Stimulated activated CD4-positive, alpha-beta T cell treated with anti-CD3 and anti-CD28 coated beads, Interleukin-4, amount 100 ng/mL, for 48 hours (primary cell): ENCODE measurements at places on chromosomes 7 and 10.

GRCh38 chr10:114801411-114801813 is 20.2 kb upstream of the FHIP2A start:
- no peak for DNase-seq

DNA sequence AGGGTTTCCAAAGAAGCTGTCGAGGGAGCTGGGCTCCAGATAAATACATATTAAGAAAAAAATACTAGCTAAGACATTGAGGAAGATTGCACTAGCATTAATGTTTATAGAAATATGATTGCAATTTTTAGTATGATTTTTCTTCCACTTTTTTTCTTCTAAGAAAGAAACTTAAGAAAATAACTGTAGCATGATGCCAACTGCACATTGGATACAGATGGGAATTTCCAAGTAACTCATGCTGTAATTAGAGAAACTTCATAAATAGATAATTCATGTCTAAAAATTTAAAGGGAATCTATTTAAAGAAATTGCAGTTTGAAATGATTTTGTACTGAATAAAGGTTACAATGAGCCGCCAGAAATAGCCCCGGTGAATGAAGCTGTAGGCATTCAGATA is 119.4 kb downstream of the POLR1F start:
- DNase-seq = no peak

DNA sequence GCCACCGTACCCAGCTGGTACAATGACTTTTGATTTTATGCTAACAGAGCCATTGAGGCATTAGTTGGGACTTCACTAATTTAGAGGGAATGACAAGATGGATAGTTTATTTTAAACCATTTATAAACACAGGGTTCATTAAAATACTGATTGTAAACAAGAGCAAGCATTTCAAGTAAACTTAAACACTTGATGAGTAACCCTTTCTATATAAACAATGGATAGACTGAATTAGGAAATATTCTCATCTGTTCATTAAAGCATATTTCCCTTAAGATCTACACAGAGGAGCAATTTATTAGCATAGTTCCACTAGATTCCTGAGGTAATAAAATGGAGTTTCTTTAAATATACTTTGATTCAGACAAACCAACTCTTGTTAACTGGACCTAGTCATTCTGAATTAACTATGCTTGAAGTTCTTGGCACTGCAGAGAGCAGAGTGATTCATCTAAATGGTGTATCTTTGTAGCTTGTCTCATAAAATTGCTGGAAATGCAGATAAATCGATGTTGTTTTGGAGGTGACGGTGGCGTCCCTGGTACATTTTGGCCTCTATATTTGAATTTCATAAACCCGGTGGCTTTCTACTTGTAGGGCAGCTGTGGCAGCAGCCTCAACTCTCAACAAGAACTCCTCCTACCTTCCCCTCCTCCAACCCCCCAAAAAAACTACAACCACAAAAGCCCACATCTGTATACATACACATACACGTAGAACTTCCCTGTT is 15.4 kb upstream of the VDAC2 start:
- DNase-seq = no peak

DNA sequence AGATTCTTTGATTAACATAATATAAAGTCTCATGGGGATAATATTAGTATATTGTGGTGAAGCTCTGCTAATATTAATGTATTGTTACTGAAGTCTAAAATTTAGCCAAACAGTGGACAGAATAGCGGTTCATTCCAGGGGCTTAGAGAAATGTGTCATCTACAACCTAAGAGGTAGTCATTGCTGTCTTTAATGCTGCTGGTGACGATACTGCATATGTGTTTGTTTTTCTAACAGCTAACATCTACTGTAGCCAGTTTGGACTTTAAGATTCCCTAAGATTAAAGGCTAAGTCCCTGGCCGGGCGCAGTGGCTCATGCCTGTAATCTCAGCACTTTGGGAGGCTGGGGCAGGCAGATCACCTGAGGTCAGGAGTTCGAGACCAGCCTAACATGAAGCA is 102.0 kb upstream of the SAMD8 start:
- DNase-seq = no peak

DNA sequence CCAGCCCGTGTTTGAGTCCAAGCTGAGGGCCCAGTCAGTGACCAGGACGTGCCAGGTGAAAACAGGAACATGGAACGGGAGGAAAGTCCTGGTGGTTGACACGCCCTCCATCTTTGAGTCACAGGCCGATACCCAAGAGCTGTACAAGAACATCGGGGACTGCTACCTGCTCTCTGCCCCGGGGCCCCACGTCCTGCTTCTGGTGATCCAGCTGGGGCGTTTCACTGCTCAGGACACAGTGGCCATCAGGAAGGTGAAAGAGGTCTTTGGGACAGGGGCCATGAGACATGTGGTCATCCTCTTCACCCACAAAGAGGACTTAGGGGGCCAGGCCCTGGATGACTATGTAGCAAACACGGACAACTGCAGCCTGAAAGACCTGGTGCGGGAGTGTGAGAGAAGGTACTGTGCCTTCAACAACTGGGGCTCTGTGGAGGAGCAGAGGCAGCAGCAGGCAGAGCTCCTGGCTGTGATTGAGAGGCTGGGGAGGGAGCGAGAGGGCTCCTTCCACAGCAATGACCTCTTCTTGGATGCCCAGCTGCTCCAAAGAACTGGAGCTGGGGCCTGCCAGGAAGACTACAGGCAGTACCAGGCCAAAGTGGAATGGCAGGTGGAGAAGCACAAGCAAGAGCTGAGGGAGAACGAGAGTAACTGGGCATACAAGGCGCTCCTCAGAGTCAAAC is 5.2 kb downstream of the GIMAP5 start:
- no peak for DNase-seq

DNA sequence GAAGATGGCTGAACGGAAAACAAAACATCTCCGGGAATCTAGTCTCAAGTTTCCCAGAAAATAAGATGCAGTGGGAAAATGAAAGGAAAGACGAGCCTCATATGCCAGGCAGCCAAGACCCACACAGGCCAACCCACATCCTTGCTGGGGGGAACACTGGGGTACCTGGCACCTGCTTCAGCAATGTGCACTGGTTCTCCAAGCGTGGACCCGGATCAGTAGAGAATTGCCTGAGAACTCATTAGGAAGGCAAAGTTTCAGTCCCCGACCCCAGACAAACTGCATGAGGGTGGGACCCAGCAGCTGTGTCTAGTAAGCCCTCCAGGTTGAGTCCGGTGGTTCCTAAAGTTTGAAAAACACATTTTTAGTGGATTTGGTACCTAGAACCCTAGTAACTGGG is 18.4 kb downstream of the FAM53B start:
- no peak for DNase-seq

DNA sequence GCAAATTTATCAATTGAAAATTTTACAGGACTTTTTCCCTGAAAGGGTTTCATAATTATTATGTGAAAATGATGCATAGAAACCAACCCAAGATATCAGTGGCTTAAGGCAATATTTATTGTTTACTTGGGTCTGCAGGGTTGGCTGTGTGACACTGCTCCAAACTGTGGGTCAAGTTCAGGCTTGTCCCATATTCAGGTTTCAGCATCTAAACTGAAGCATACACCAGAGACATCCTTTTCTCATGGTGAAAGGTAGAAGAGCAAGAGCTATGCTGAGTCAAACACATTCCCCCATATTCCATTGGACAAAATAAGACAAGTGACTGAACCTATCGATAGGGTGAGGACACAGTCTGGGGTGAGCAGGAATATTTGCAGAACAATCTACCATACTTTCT is 110.9 kb downstream of the MAPK8 start:
- DNase-seq = no peak

- DNase-seq = peak; percentile 4
Observed at GRCh38 chr7:135210888-135211178, 493 bp downstream of the WDR91 start.

DNA sequence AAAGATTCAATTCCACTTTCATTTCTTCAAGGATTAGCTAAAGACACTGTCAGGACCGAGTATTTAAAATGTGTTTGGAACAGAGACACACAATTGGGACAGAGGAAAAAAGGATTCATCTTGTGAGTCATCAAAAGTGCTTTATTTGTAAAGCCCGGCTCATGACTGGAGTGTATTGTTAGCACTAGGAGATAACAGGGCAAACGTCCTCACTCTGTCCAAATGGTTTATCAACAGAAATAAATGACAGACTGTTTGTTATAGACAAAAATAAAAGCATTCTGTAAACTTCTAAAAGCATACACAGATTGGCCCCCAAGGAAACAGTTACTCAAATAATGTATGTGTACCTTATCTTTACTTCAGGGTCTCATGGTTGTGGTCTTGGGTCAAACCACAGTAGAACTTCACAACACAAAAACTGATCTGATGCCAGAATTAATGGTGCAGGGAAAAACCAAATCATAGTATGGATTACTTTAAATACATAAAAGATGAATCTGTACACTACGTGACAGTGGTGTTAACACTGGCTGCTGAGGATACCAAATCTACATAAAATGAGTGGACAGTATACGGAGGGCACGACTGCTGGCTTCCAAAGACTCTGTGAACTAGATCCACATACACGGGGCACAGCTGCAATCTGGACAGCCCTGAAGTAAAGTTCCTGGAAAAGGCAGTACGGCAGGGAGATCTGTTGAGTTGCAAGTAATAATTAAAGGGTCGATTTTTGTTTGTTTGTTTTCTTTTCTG is 179.4 kb downstream of the PIP4K2A start:
- DNase-seq = no peak

DNA sequence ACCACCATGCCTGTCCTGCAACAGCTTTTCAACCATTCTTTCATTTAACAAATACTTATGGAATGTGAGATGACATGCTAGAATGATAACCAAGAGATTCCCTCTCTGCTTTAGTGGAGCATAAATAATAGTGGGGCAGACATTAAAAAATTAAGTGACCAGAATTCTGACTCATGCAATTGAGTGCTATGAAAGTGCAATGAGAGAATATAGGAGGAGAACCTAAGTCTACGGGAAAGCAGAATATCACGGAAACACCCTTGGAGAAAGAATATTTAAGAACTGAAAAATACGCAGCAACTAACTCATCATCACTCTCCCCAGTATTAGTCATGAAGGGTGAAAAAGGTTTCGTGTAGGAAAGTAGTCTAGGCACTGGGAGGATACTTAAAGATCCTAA is 7.1 kb downstream of the KIF5B start:
- DNase-seq = no peak

DNA sequence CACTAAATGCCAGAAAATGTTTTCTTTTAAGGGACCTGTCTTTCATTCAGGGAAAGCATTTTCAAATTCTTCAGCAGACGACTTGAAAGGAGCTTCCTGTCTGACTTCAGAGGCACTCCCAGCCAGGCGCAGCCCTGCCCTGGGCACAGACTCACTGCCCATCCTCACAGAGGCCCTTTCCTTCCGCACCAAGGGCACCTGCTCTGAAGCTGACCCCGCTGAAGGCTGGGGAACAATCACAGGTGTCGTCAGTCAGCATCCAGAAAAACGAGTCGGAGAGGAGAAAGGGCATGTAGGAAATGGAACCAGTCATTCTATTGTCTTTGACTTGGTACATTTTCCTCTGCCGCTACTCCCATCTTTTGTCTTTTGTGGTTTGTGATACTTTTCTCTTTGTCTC is 125.3 kb upstream of the PARD3 start:
- no peak for DNase-seq

DNA sequence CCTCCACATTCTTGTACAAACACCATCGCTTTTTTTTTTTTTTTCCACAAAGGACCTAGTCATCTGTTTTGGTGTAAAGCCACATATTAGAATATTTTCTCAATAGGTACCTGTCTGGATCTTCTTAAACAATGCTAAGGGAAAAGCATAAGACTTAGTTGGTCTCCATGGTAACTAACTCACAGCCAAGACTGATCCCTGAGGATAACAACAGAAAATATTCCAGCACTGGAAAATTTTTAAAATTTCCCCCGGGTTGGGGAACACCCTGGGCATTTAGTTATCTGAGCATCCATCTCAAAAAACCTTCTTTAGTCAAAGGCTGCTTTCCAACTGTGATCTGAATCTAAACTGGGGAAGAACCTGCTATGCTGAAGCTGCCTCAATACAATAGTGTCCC is 43.7 kb upstream of the CCDC6 start:
- no peak for DNase-seq

DNA sequence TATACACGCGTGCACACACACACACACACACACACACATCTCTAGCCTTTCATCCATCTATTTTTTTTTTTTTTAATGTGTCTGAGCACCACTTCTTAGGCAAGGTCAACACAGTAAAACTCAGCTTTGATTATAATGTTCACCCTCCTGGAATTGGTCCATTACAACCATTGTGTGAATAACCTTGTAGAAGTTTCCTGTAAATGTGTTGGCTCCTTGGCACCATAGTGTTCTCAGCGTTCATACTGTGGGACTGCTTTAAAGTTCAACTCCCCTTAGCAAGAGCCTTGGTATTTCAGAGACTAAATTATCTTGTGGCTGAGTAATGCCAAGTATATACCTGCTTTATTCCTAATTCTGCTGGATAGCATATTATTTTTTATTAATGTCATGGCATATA is 106.3 kb upstream of the PRPS1L1 start:
- no peak for DNase-seq

GRCh38 chr7:99848420-99849216 is 20.8 kb downstream of the CYP3A43 start:
- no peak for DNase-seq

DNA sequence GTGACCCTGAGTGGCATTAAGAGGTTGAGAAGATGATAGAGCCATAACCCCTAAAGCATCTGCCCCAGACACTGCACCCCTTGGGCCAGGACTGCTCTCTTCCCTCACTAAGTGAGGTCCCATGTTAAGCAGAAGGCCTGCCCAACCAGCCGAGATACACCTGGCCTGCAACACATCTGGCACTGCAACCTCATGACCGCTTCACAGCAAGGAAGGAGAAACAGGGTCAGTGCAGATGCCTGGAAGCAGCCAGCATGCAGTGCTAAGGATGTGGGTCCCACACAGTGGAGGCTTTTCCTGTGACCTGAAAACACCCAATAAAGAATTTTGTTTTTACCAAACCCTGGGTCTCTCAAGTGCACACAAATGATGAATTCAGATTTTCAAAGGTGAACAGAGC is 7.4 kb downstream of the NOD1 start:
- DNase-seq = no peak

GRCh38 chr10:28181478-28182096 is 121.3 kb downstream of the MPP7 start:
- DNase-seq = no peak
